Effector memory CD8-positive, alpha-beta T cell (primary cell): ENCODE measurements at places on chromosomes 4 and X.

DNA sequence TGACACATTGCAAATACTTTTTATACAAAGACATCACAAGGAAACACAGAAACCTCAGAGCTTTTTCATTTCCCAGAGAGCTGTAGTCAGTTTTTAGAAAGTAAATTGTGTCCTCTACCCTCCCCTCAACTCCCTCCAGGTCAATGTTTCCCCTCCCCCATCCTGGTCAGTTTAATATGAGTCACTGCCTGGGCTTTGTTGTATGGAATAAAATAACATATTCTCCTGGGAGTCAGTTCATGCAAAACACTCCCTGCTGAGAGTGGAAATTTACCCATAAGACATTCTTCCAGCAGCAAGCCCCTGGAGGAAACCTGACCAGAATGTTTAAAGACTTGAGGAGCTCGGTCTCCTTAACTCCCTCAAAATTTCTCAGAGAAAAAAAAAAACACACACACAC lies 270.1 kb upstream of the LDB2 start:
- DNase-seq = no peak

DNA sequence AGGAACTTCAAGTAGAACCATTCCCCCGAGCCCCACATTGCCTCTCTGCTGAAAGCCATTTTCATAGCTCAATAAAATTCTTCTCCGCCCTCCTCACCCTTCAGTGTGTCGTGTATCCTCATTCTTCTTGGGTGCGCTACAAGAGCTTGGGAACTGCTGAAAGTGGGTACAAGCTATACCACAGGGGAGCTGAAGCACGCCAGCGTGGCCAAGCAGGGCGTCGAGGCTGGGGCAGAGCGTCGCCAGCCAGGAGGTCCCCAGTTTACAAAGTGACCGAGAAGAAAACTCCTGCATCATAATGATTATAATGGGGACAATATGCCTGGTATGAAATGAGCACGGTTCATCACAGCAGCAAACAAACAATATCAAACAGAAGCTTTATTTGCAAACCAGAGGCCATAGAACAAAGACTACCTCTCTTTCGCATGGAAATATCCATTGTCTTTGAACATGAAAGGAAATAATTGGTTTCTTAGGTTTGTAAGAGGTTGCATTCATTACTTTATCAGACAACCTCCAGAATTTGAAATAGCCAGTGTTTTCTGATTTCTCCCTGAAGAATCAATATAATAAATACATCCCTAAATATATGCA lies 34.3 kb downstream of the RELL1 start:
- DNase-seq = no peak

DNA sequence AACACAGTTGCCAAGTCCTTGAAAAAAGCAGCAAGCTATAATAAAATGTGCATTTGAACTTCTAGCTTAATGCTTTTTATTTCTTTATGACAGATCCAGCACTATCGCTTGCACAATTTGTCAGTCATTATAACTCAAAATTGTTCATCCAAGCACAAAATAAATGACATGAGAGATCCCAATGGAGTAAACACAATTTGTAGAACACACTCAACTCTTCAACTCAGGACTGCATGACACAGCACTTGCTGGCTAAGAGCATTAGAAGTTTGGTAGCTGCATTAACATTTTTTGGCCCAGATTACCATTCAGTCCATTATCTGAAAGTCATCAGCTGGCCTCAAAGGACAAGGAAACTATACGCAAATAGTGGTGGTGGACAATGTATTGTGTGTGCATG lies 530.1 kb downstream of the INPP4B start:
- DNase-seq = no peak

DNA sequence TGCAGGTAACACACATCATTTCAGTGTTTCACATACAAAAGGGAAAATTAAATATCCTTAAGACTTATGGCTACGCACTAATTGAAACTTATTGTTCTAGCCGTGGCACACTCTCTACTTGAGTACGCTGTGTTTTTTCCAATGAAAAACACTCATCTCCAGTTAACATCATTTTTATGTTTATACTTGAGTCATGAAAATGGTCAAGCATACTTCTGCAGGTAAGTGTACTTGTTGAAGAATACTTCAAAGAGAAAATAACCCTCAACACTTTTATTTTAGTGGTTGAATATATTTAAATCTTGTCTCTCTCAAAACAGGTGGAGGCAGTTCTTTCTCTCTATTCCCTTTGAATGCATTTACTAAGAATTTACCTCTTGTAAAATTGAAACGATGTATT lies 538.7 kb upstream of the PCDH7 start:
- no peak for DNase-seq
